Right ventricle myocardium inferior (tissue), 1 donor: ENCODE measurements at places on chromosomes 7 and 10.

- DNase-seq: no peak
These were observed 41.7 kb downstream of the ARHGAP12 start for GRCh38 chr10:31886885-31887284.

DNA sequence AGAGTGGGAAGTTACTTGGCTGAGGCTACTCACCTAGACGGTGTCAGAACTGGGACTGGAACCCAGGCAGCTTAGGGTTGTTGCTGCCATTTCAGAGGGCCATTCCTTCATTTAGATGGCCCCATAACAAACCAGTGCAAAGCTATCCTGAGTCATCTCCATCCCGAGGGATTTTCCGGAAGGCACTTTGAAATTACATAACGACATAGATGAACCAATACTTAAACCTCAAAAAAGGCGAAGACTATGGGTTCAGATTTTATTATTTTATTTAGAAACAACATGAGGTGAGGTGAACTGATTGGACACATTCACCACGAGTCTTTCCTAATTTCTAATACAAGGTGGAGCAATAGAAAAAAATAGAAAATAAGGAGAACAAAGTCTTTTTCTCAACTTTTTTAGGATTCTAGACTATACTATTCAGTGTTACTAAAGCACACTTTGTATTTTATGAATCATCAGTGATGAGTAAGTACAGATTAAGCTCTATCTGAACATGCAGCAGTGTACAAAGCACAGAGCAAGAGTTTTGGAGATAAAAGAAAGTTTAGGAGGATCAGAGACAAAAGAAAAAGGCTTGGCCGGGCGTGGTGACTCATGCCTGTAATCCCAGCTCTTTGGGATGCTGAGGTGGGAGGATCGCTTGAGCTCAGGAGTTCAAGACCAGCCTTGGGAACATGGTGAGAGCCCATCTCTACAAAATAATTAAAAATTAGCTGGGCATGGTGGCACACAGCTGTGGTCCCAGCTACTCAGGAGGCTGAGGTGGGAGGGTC, 79.5 kb upstream of the SVIL start:
- DNase-seq: no peak

GRCh38 chr10:130432271-130432670, 296.1 kb downstream of the GLRX3 start:
- no peak for DNase-seq

DNA sequence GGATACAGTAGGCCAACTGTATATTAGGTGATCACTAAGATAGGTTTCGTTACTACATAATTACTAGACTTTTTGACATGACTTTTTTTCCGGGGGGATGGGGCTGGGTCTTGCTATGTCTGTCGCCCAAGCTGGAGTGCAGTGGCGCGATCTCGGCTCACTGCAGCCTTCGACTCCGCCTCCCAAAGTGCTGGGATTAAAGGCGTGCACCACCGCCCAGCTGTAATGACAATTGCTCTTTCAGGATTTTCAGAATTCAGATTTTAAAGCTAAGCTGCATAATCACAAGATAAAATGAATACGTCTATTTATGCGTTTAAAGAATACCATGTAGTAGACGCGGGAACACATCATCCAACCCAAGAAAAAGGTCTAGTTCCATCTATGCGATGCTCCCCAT, 982 bp downstream of the IDI1 start:
- DNase-seq: peak; percentile 62

DNA sequence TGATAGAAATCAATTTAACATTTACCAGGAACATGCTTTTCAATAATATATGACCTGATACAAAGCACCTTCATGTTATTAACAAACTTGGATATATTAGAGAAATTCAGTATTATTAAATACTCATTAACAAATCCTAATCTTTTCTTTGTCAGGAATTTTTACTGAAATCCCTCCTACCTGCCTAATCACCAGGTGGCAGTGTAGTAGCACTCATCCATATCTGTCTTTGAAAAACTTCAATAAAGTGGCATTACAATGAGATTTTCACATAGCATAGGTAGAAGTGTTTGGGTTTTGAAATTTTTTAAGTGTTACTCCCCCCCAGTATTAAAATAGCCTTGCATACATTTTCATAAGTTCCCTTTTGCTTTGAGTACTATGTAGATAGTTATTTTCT, 1246.6 kb upstream of the LRRN3 start:
- no peak for DNase-seq

- DNase-seq: no peak
These were observed 36.6 kb upstream of the PLPP4 start for GRCh38 chr10:120420421-120420820.

DNA sequence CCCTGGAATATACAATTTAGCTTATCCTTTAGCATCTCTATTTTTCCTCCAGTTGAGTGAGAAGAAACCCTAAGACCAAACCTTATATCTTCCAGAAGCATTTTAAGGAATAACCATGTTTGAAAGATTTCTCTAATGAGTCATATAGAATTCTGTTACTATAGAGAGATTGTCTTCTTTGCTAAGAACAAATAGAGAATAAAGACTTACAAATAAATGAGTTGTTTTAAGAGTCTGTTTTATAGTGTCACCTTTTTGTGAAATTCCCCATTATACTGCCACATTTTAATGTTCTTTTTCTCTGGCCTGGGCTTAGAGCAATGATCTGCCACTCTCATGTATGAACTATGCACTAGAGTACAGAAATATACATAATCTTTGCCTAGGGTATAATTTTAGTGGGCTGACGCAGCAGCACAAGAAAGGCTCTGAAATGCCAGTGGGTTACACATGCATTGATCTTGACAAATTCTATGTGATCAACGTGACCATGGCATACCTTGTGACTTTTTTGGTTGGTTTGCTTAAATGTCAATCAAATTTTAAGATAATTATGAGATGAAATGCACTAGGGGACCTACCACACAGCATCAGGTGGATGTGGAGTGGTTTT, 145.1 kb upstream of the MKLN1 start:
- no peak for DNase-seq
